Fibroblast of the aortic adventitia (primary cell): ENCODE measurements at places on chromosomes 2 and 18.
A peak's percentile ranks its signal among the peaks of the same experiment; 100 is the strongest.

GRCh38 chr18:69674966-69675365, 272.7 kb downstream of the CD226 start:
- DNase-seq = no peak

DNA sequence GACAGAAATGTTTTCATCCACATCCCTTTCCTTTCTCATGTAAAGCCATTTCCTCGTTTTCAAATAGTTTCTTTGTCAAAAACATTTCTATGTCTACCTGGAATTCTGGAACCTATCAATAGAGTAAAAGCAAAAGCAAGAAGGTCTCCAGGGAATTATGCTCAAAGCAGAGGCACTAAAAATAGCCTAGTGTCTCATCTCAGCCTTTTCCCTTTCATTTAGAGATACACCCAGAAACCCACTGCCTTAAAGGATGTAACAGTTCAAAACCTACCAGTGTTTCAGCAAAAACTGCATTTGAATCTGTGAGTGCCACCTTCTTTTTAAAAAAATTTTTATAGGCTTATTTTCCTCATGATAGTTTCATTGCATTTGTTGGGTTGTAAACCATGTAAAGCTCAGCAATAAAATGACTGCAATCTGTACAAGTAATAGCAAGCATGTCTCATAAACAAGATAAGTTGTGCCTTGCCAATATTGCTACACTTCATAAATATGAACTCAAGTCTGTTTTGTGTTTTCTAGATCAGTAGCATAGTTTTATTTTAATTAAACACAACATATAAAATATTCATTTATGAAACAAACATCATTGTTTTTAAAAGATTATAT, 927.3 kb upstream of the ACVR2A start:
- peak; percentile 27 for DNase-seq

- no peak for DNase-seq
Observed at GRCh38 chr2:77322431-77322830, 199.7 kb downstream of the LRRTM4 start.

DNA sequence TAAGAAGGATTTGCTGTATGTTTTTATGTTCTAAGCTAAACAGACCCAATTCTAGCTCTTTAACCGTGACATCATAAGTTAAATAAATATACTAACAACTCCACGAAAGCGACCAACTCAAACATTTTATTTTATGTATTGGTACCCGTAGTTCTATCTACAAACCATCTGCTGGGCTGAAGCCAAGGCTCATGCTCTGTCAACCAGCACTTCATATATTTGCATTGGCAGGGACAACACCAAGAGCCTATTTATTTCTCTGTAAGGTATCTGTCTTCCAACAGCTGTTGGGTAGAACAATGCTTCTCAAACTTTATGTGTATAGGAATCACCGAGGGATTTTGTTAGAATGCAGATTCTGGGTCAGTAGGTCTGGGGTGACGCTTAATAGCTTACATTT, 64.5 kb downstream of the PID1 start:
- no peak for DNase-seq

DNA sequence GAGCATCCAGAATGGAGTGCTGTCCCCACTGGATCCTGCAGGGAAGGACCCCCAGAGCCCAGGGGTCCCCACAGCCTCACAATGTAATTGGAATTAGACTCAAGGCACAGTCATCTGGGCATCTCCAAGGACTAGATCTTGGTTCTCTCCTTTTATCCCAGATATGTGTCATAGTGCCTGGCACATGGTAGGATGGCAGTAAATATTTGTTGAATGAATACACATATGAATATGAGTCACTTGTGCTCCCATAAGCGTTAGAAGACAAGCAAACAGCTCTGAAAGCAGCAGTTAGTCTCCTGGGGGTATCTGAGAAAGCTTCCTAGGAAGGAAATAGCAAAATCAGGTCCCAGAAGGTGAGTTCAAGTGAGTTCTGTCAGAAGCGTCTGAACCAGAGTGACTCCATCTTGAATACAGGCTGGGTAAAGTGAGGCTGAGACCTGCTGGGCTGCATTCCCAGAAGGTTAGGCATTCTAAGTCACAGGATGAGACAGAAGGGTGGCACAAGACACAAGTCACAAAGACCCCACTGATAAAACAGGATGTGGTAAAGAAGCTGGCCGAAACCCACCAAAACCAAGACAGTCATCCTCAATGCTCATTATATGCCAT, 234.1 kb upstream of the ID2 start:
- DNase-seq = peak; percentile 16

GRCh38 chr2:72841462-72842125, 15.8 kb upstream of the EXOC6B start:
- no peak for DNase-seq

GRCh38 chr18:70523035-70523791, 234.4 kb downstream of the SOCS6 start:
- DNase-seq = no peak

GRCh38 chr2:172701250-172701649, 34.4 kb upstream of the RAPGEF4 start:
- peak; percentile 66 for DNase-seq

GRCh38 chr18:70387027-70387426, 98.2 kb downstream of the SOCS6 start:
- no peak for DNase-seq

GRCh38 chr2:224722770-224723169, 6.6 kb upstream of the CCDC195 start:
- DNase-seq = no peak

- no peak for DNase-seq
Observed at GRCh38 chr2:118548880-118549488, 298.5 kb downstream of the EN1 start.

- peak; percentile 91 for DNase-seq
Observed at GRCh38 chr18:67359873-67360838, 156.4 kb downstream of the DSEL start.

DNA sequence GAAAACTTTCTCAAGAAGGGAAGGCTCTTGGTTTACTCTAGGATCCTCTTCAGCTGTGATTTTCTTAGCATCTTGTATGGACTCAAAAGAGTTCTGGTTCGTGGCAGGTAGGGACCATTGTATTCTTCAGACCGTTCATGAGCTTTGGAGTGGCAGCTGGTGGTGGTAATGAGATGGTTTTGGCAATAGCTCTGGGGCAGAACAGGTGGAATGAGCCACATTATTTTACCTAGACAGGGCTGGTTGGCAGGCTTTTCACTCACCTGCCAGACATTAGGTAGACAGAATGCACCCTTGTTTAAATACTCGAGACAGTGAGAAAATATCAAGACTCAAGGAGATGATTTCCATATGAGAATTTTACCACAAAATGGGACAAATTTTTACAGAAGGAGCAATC, 26.2 kb upstream of the MGAT5 start:
- no peak for DNase-seq

DNA sequence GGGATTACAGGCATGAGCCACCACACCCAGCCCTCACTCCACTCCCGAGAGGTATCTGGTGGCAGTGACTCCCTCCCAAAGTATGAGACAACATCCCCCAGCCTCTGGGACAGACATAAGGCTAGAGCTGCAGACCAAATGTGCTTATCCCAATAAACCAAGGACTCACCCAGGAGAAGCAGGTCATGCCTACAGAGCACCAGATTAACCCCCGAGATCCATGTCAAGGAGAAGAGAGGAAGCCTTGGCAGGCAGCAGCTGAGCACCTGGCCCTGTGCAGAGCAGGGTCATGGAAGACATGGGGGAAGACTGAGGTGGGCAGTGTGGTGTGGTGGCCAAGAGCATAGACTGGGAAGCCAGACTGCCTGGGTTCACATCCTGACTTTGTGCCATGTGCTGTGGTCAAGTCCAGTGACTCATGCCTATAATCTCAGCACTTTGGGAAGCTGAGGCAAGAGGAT, 7.2 kb downstream of the RAB11FIP5 start:
- DNase-seq = no peak

- no peak for DNase-seq
Observed at GRCh38 chr2:185144159-185144919, 546.0 kb downstream of the ZNF804A start.

DNA sequence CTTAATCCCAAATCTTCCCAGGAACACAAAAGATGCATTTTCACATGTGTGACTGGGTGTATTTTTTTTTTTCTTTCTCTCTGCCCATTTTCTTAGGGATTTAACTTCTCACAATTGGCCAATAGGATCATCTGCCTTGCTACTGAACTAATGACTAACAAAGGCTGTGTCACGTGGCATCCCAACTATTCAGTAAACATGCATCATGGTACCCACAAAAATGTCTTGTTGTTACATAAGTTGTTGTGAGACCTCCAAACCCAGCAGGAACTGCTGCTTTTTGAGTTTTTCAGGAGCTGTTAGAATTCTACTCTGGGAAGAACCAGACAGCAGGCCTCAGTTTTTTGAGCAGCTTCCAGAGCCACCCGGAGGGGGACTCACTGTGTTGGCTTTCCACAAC, 31.9 kb downstream of the GAD1 start:
- DNase-seq = peak; percentile 44

- DNase-seq = no peak
Observed at GRCh38 chr2:3138621-3139020, 239.0 kb downstream of the EIPR1 start.

- peak; percentile 98 for DNase-seq
Observed at GRCh38 chr2:237012577-237013267, 73.0 kb upstream of the COPS8 start.

DNA sequence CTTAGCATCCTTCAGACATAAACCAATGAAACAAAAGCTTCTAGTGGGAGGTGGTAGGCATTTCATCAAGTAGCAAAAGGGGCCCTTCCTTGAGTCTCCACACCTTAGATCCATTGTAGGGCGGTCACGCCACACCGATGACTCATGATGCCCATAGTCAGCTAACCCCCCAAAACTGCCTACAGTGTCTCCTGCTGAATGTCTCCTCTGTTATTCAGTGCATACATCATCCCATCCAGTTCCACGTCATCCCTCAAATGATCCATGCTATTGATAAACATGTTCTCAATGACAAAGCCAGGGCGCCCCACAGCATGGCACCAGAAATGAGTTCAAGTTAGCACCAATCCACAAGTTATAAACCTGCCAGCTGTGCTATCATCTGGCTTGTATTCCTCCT, 57.4 kb upstream of the ACKR3 start:
- no peak for DNase-seq

GRCh38 chr2:144324446-144325045, 195.4 kb downstream of the ZEB2 start:
- DNase-seq = no peak

DNA sequence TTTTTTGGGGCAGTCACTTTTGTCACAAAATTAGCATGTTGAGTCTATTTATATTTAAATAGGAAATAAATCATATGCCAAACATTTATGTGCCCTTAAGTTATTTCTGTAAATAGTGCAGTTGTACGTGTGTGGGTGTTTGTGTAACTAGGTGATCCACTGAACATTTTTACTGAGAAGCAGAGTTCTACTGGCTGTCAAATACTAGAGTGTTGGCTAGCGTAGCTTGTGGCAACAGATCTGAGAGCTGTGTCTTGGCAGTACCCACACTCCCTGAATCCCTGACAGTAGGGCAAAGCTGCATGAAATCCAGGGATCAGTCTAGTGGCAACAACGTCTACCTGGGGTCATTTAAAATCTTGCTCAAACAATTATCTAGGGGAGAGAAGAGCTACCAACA, 273.1 kb upstream of the SLC8A1 start:
- no peak for DNase-seq

DNA sequence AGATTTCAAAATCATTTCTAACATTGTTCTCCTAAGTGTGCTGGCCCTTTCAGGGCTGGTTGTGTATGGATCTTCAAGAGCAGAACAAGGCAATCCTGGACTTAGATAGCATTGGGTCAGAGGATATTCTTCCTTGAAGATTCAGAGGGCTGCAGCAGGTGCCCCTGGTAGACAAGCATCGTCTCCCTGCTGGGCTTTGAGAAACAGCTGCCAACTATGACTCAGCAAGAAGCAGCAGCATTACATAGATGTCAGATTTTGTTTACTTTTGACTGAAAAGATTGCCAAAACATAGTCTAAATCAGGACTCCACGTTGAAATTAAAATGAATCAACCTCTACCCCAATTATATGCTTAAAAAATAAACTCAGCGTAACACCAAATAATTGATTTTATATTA, 618.8 kb downstream of the SOCS6 start:
- peak; percentile 26 for DNase-seq

GRCh38 chr2:10475811-10476660, 27.9 kb upstream of the ODC1 start:
- no peak for DNase-seq

GRCh38 chr2:72104821-72105588, 42.7 kb downstream of the CYP26B1 start:
- no peak for DNase-seq

DNA sequence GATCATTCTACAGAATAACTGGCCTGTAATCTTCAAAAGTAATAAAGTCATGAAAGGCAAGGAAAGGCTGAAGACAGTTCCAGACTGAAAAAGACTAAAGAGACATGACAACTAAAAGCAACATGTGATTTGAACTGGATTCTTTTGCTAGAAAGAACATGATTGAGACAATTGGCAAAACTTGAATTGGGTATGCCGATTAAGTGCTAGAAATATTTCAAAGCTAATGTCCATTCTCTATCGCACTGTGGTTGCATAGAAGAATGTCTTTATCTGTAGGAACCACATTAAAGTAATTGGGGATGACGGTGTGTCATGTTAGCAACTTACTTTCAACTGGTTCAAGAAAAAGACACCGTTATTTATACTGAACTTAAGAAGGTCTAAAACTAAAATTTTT, 98.5 kb downstream of the EXOC6B start:
- DNase-seq = no peak

GRCh38 chr2:46569766-46570165, 90.4 kb downstream of the TMEM247 start:
- DNase-seq = no peak

DNA sequence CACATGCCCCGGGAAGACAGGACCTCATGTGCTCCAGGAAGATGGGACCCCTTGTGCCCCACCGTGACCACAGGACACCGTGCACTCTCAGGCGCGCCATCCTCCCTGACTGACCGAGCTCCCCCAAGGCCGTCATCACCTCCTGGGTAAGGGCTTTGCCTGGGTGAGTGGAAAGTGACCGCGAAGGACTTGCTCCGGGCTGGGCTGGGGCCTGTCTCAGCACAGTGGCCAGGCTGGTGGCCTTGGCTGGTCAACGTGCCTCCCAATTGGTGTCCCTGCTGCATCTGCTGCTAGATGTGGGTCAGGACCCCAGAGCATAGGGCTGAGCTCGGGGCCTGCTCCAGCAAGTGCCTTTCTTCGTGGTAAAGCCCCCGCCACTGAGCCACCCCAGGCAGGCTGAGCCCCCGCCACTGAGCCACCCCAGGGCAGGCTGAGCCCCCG, 69.7 kb upstream of the CTDP1 start:
- no peak for DNase-seq

GRCh38 chr18:56986829-56987228, 160.1 kb upstream of the BOD1L2 start:
- no peak for DNase-seq
